ENCODE measurements at places on chromosomes 11 and 22.

DNA sequence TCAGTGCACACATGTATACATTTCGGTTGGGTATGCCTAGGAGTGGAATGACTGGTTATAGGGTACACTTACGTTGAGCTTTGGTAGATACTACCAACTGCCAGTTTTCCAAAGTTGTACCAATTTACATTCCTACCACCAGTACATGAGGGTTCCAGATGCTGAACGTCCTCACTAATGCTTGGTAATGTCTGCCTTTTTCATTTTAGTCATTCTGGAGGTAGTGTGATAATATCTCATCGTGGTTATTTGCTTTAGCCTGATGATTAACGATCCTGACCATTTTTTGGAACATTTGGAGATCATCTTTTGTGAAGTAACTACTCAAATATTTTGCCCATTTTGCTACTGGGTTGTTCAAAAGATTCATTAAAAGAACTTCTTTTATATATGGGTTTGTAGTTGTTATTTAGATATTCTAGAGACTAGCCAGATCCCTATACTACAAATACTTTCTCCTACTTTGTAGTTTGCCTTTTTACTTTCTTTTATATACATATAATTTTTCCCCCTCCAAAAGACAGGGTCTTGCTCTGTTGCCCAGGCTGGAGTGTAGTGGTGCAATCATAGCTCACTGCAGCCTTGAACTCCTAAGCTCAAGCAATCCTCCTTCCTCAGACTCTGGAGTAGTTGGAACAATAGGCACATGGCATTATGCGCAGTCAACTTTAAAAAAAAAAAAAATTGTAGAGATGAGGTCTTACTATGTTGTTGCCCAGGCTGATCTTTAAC is 62.1 kb downstream of the RBFOX2 start:
- no peak for DNase-seq

DNA sequence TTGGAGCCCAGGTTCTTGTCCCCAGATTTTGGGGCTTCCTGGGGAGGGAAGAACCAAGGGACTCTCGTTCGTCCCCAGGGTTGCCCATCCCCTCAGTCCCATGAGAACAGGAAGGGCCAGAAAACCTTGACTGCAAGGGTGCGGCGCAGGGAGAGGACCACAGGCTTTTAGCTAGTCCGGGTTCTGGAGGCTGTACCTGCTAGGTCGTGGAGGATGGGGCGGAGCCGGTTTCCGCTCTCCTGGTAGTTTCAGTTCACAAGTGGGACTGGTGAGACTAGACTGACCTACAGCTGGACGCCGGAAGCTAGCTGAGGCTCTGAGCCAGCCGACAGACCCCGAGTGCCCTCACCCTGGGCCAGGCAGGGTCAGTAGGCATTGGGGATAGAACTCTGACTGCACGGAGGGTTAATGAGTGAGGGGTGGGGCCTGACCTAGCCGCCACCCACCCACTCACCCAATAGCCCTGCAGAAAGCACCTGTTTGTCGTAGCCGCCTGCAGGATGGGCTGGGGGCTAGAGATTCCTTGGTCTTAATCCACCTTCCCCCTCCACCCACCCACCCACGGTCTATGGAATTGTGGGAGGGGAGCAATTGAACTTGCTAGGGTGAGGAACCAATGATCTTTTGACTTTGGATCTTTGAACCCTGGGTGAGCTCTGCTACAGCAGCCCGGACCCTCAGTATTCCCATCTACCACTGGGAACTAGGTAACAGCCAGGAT is 1.5 kb downstream of the MAFF start:
- DNase-seq = no peak

DNA sequence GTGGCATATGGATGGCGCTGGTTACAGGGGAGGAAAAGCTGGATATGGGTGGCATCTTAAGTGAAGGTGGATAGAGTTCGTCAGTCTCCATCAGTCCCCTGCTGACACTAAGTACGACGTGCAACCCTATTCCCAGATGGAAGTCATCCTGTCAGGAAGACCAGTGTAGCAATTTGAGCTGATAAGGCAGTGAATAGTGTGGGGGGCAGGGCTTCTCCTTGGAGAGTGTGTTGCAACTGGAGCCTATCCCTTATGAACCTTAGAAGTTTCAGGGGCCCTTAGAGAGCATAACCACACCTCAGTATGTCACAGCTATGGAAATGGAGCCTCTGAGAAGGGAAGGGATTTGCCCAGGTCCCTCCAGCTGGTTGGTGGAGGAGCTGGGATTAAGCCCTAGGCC is 36.1 kb upstream of the ANKK1 start:
- no peak for DNase-seq

DNA sequence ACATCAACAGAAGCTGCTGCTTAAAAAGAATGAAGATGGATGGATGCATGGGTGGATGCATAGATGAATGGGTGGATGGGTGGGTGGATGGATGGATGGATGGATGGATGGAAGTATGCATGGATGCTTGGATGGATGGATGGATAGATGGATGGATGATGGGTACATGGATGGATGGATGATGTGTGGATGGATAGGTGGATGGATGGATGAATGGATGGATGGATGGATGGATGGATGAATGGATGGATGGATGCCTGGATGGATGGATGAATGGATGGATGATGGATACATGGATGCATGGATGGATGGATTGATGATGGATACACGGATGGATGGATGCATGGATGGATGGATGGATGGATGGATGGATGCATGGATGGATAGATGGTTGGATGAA is 110.8 kb downstream of the LDLRAD3 start:
- no peak for DNase-seq

GRCh38 chr11:9461760-9462134 is 935 bp downstream of the ZNF143 start:
- DNase-seq = no peak

- DNase-seq = no peak
Measured at GRCh38 chr11:108069947-108070346, 51.4 kb upstream of the ACAT1 start.

GRCh38 chr11:30172883-30173311 is 57.9 kb upstream of the FSHB start:
- DNase-seq = no peak

- DNase-seq = no peak
Measured at GRCh38 chr11:61579676-61580270, 1.1 kb downstream of the SYT7 start.

- no peak for DNase-seq
Measured at GRCh38 chr11:5303626-5304025, 1.9 kb upstream of the OR51B4 start.

DNA sequence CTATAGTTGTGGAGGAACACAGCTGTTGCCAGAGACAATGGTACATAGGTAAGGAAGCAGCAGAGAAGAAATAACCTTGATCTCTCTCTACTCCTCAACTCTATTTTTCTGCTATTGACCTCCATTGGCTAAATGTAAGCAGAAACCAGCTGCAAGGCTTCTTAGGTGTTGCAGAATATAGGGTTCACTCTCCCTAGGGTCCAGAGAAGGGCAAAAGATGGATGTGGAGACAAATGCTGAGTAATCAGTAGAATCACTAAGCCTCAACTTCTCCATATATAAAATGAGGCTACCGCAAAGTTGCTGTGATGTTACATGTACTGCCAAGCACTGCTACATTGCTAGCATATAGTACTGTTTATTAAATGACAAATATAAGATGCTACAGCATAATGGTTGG is 120.6 kb downstream of the PDE3B start:
- DNase-seq = no peak

DNA sequence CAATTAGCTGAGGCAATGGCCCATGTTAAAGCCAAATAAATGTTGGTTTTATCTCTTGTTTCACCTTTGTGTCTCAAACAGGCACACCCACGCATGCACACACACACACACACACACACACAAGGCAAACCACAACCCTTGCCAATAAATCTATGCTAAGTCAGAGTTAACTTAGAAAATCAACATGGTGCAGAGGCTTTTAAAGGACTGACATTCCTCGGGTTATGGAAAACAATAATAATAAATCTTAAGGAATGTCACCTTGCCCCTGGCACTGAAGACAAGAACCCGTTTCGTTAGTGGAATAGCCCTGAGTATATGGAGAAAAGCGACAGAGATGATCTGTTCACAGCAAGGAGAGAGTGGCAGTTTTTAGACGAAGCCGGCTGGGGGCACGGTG is 326.3 kb downstream of the NTM start:
- no peak for DNase-seq

DNA sequence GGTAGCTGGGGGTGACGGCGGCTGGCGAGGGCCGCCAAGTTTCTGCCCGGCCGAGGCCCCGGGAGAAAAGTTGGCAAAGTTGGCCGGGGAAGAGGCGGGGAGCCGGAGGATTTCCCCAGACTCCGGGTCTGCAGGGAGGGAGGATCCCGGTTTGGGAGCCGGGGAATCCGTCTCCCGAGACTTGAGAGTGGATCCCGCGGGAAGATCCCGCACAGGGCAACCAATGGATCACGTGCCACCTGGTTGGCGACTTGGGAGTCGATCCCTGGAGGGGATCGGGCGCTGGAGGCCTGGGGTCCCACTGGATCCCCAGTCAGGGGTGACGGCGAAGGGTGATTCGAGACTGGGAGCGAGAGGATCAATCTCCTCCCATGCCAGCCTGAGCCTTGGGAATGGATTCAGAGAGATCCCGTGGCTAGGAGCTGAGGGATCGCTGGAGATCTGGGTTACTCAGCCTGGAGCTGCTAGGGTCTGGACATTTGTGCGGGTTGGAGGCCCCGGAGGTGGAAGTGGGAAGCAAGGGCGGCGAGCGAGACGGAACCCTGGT is 394 bp downstream of the KIAA1671 start:
- peak; percentile 13 for DNase-seq

DNA sequence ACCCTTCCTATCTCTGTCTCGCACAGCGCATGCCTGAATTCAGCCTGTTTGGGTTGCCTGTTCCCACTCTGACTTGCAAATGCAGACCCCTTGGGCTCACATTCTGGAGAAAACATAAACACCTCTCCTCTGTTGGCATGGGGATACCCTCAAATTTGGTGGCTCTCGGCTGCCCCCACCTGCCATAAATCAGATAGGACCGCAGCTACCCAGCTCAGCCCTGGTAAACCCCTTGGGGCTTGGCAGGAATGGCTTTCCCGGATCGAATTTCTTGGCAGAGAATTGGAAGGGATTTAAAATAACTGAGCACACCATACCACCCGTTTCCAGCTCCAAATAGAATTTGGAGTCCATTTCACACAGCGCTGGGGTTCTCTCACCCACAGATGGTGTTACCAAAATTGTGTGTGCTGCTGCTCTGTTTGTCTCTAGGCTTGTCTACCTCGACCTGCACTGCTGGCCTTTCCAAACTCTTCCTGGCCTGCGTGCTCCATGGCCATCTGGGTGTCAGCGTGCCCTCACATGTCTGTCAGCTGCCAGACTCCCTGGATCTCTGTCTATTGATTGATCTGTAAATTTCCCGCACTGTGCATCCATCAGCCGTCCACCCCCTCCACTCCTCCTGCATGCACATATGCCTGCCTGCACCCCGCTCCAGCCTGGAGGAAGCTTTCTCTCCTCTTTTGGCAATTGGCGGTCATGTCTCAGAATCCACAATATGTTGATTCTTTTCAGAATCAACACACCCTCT is 134.0 kb downstream of the NTM start:
- DNase-seq = no peak

GRCh38 chr11:57662893-57663292 is 5.0 kb upstream of the ZDHHC5 start:
- no peak for DNase-seq
